ENCODE measurements at places on chromosomes 4 and X.

DNA sequence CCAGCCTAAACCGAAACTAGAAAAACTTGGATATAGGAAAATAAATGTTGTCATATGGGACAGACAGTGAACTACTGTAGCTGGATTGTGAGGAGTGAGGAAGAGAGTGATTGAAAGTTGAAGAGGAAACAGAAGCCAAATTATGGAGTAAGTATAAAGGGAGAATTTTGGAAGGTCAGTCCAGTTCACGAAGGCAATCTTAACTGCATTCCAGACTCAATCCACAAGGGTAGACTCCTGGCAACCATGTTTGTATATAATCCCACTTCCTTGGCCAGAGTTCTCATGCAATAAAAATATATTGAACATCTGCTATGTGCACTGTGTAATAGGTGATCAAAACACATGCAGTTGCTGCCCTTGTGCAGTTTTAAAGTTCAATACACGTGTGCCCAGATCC, 58.6 kb upstream of the CAMK2D start:
- DNase-seq = no peak

- DNase-seq = no peak
These were observed 75.3 kb downstream of the METTL14 start for GRCh38 chr4:118760493-118760892.

DNA sequence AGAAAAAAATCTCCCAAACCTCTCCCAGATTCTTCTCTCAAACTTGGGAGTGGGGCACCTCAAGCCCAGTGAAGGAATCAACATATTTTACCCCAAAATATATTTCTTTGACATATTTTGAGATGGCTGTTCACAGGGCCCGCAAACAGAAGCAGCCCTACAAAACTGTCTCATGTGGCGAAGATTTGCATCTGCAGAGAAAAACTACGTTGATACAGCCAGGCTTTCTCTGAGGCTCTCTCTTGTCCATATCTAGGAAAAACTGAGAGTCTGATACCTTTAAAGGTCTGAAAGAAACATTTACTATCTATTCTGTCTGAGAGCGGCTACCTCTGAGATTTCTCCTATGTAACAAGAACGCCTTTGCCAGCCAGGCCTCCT, 23.3 kb upstream of the TMSB4X start:
- no peak for DNase-seq

DNA sequence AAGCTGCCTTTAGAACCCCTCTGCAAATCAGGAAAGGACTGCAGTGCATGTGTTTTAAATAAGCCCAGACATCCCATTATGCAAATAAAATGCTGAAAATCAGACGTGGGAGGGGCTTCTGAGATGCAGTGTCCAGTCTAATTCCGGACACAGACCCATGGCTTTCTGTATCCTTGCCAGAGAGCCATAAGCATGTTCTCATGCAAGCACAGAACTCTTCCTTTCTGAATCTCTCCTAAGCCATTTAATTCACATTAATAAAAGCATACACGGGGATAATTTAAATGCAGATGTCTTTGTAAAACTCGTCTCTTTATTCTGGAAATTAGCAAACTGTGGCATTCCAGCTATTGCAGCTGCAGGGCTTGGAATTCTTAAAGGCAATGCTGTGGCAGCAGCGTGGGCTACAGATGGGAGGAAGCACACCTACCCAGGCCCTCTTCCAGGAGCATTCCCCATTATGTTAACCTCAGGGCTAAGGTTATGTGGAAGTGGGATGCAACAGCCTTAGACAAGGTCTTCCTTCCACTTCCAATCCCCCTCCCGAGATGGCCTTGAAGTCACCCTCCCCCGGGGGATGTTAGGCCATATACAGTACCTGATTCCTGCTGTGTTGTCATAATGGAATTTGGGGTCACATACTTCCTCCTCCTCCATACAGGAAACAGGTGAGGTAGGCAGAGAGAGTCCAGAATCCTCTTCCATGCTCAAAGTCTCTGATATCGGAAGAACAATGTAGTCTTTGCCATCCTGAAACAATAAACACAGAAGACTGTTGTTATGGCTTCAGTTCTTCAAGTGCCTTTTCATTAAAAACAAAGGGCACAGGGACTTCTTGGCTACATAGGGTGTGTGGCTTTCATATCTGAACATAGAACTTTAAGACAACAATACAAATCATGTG, 38.1 kb downstream of the KDR start:
- DNase-seq = no peak

Measured in T-helper 1 cell (primary cell).